ENCODE measurements at places on chromosomes 13 and 19. TPM values are rescaled to one million over a fixed set of nuclear protein-coding genes. Genes with fewer than 3 reads are reported as not detected.

DNA sequence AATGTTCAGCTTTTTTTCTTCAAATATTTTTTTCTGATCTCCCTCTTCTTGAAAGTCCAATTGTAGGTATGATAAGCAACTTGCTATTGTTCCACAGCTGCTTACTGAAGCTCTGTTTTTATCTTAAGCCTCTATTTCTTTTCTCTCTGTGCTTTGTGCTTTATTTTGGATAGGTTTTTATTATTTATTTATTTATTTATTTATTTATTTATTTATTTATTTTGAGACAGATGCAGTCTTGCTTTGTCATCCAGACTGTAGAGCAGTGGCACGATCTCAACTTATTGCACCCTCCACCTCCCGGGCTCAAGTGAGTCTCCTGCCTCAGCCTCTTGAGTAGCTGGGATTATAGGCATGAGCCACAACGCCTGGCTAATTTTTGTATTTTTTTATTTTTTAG lies 199.4 kb downstream of the KLF12 start:
- DNase-seq, result no peak

- no peak for DNase-seq
Measured at GRCh38 chr19:42274065-42274682, 5.1 kb downstream of the CIC start.

- DNase-seq, result no peak
Measured at GRCh38 chr19:17423429-17424208, 3.8 kb downstream of the MVB12A start.

PODNL1 gene
- not detected for total RNA-seq

LILRA1 gene
- total RNA-seq, result not detected
